ENCODE measurements at places on chromosomes 6 and 20.

GRCh38 chr6:100382031-100382430, 82.7 kb downstream of the SIM1 start:
- DNase-seq, result no peak

GRCh38 chr6:146892283-146892612, 293.5 kb downstream of the ADGB start:
- no peak for DNase-seq

GRCh38 chr6:10800810-10801209, 37.5 kb downstream of the MAK start:
- DNase-seq, result no peak

DNA sequence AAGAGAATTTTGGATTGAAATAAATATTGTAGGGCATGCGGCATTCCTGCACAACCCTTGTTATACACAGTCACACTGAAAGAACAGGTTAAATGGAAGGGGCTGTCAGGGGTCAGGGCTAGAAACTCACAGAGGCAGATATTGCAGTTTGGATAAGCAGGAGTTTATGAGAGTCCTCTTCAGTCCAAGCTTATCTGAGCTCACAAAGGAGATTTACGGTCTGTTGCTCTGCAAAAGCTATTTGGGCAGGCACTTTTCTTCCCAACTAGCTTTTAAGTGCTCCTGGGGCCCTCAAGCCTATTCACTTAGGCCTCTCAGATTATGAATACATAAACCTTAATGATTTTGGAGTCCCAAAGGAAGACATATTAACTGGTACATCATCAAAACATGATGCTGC, 156.2 kb downstream of the SOX4 start:
- no peak for DNase-seq

DNA sequence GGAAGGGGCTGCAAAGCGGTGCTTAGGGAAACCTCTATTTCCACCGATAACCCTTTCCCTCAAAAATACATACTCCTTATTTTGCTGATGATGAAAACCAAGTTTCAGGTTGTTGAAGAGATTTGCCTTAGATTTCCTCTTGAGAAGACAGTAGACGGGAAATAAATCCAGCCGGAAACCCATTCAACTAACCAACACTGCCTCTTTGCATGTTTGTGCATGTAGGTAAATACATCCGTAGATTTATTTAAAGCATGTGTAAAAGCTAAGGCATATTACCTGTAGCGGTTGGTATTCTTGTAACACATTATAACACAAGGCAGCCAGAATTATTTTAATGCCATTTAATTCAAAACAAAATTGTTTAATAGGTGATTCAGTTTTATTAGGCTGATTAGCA, 136.3 kb upstream of the SLC22A23 start:
- DNase-seq, result no peak

DNA sequence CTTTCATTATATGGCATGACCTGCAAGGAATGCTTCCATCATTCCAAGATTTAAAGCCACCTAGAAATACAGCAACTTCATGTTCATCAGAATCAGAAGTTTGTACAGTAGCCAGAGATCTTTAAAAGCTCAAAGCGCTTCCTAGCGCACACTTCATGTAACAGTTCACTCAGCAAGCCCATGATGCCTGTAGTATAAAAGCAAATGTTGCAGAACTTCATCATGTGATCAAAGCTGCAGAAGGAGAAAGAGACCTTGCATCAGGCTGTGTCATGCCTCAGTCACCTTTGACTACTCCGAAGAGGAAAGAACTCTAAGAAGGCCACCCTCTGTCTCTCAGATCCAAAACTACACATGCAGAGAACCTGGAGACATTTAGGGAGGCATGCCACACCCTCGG, 78.5 kb downstream of the AGPAT4 start:
- DNase-seq, result no peak

DNA sequence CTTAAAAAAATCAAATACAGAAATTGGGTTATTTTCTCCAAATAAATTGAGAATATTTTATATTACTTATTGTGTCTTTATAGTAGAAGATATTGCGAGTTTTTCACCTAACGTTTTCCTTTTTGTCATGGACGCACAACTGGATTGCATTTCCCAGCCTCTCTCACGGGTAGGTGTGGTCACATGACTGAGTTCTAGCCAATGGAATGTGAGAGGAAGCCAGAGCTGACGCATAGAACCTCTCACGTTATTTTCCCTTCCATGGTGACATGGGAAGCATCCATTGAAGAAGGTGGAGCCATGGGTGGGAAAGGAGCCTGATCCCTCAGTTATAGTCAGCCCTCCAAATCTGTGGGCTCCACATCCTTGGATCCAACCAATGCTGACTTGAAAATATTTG, 155.9 kb upstream of the UST start:
- no peak for DNase-seq

GRCh38 chr6:49606721-49607390, 29.8 kb downstream of the RHAG start:
- peak; percentile 35 for DNase-seq

DNA sequence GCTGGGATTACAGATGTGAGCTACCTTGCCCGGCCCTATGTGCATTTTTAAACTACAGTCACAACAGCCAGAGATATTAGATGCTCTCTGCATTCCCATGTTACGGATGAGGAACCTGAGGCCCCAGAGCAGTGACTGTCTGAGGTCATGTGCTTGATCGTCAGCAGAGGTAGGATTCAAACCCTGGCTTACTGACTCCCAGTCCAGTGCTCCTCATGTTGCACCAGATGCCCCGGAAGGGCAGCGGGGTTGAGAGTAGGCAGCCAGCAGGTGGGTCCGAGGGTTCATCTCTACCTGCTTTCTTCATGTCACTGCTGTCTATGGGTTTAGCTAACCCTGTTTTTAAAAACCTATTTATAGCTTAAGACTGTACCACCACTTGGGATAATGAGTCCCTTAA, 9.3 kb upstream of the ZNF335 start:
- no peak for DNase-seq

GRCh38 chr6:6736791-6737654, 148.5 kb downstream of the LY86 start:
- peak; percentile 55 for DNase-seq

DNA sequence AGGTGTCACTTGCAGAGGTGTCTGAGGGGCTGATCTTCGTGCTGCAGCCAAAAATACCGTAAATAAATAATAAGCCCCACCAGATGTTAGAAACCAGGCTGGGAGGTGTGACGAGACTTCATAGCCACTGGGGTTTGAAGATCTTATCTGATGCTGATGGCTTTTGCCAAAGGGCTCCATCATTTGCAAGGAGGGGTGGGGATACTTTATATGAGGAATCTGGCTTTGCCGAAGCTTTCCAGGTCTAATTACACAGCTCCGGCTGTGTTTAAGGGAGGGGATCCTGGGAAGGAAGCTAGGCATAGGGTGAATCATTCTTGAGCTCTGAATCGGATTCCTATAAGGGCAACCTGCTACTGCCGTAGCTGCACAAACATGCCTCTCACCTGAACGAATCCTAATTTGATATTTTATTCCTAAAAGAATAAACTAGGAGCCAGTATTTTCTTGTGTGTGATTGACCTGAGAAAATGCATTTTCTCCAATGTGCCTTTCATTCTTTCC, 249.6 kb downstream of the SOD2 start:
- no peak for DNase-seq

- no peak for DNase-seq
Measured at GRCh38 chr20:34561661-34562060, 3.1 kb downstream of the MAP1LC3A start.

DNA sequence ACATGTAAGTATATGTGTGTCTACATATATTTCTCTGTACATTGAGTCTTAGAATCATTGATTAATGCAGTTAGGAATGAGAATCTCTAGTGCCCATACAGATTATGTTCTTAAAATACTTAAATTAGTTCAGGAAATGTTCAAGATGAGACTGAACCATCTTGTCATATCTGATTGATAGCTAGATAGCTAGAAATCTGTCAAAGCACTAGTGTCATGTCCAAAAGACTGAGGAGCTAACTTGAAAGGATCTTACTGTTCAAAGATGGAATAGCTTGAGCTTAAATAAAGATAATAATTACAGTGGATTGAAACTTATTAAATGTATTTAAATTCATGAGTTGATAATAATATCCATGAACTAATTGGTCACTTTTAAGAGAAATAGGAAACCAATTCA, 191.7 kb upstream of the TCF21 start:
- DNase-seq, result no peak

- DNase-seq, result no peak
Measured at GRCh38 chr6:118860880-118861279, 33.1 kb upstream of the ASF1A start.

GRCh38 chr20:63101781-63102720, 95.3 kb upstream of the BHLHE23 start:
- peak; percentile 82 for DNase-seq

DNA sequence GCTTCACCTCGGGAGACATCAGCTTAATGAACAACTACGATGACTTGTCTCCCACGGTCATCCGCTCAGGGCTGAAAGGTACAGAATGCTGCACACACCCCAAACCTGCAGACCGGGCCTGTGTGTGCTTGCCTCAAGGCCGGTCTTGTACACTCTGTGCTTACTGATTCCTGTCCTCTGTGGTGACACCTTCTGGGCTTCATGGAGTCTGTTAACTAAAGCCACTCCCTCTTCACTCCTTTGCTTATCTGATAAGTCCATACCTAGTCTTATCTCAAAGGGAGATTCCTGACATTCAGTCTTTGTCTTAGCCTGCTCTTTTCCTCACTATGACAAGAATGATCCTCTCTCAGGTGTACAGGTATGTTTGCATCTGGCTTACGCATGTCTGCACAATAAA, 107.7 kb upstream of the TMEM181 start:
- DNase-seq, result no peak

- no peak for DNase-seq
Measured at GRCh38 chr20:24629668-24630067, 160.2 kb downstream of the SYNDIG1 start.

DNA sequence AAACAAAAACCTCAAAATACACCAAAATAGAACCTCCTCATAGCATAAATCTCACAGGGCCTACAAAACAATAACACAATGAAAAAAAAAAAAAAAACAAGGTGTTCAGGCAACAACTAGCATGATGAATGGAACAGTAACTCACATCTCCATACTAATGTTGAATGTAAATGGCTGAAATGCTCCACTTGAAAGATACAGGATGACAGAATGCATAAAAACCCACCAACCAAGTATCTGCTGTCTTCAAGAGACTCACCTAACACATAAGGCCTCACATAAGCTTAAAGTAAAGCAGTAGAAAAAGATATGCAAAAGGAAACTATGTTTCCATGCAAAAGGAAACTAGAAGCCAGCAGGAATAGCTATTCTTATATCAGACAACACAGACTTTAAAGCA, 121.3 kb downstream of the CDK19 start:
- no peak for DNase-seq

DNA sequence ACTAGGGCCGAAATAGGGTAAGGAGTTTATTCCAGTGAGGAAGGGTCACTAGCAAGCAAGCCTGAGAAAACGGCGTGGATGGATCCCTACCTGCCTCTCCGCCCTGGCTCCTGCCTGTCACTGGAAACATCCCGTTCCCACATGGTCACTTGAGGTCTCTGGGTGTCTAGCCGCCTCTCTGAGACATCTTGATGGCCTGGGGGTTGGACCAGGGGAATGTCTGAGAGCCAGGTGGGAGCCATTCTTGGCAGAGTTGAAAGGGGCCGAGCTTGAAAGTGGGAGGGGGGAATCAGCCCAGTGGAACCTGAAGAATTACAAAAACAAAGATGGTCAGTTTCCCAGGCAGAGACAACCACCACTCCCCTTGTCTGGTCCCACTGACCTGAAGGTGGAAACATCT, 961 bp downstream of the CCHCR1 start:
- no peak for DNase-seq

DNA sequence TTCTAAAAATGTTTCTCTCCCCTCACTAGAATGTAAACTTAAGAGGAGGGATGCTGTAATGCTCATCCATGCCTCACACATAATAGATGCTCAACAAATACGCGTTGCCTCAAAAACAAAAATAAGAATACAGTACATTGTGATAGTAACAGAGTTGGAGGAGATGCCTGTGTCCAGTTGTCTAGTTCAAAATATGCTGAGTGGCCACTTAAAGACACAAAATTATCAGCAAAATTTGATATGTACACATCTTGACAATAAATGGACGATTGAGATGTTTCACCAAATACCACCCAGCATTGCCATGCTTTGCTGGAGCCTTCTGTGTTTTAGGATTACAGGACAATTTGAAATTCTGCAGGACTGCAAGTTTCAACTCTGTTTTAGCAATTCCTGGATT, 7.6 kb upstream of the EXOC2 start:
- DNase-seq, result no peak

GRCh38 chr6:106421496-106421895, 61.0 kb downstream of the CRYBG1 start:
- no peak for DNase-seq

DNA sequence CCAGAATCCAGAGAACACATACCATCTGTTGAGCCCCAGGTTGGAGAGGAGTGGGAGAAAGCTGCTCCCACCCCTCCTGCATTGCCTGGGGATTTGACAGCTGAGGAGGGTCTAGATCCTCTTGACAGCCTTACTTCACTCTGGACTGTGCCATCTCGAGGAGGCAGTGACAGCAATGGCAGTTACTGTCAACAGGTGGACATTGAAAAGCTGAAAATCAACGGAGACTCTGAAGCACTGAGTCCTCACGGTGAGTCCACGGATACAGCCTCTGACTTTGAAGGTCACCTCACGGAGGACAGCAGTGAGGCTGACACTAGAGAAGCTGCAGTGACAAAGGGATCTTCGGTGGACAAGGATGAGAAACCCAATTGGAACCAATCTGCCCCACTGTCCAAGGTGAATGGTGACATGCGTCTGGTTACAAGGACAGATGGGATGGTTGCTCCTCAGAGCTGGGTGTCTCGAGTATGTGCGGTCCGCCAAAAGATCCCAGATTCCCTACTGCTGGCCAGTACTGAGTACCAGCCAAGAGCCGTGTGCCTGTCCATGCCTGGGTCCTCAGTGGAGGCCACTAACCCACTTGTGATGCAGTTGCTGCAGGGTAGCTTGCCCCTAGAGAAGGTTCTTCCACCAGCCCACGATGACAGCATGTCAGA, 77.4 kb downstream of the ASXL1 start:
- no peak for DNase-seq

- DNase-seq, result no peak
Measured at GRCh38 chr6:162854734-162855191, 127.0 kb downstream of the PACRG start.

DNA sequence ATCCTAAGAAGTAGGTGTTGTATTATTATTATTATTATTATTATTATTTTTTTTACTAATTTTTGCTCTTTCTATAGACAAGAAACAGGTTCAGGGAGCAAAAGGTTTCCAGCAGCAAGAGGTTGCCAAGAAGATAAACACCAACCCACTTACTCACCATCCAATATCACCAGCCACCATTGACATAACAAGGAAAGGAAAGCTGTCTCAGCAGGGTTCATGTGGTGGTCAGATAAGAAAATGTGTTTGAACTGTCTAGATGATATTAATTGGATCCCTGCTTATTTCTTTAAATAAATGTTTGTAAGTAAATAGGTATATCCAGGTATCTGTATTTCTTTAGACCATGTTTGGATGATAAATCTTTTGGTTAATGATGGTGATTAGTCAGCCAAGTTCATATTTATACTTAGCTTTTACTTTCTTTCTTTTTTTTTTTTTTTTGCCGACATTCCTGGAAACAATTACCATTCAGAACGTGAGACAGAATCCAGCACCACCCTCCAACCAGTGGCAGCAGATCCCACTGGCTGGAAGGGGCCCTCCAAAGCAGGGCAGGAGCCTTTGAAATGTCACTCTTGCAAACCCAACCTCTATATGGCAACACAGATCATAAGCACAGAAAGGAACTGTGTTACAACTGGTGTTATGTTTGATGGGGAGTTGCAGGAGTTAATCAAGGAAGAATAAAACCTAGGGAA, 139.2 kb upstream of the ECI2 start:
- no peak for DNase-seq
